ENCODE measurements at places on chromosomes 5 and 9.

GRCh38 chr5:110963495-110963894 lies 108.0 kb upstream of the TSLP start:
- no peak for DNase-seq

DNA sequence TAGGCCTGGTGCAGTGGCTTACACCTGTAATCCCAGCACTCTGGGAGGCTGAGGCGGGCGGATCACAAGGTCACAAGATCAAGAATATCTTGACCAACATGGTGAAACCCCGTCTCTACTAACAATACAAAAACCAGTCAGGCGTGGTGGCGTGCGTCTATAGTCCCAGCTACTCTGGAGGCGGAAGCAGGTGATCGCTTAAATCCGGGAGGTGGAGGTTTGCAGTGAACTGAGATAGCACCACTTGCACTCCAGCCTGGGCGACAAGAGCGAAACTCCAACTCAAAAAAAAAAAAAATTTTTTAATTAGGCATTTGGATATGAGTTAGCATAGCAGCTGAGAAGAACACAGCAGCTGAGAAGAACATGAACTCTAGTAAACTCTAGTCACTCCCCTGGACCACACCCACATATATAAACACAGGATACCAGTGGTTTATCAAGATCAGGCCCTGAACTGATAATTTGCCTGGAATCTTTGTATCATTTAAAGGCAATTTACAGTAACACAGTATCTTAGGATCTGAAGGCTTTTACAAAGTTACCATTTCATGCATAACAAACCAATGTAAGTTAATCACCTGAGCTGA lies 4.6 kb upstream of the UGCG start:
- DNase-seq: no peak

- no peak for DNase-seq
Measured at GRCh38 chr5:172453206-172453985, 929 bp downstream of the SH3PXD2B start.

DNA sequence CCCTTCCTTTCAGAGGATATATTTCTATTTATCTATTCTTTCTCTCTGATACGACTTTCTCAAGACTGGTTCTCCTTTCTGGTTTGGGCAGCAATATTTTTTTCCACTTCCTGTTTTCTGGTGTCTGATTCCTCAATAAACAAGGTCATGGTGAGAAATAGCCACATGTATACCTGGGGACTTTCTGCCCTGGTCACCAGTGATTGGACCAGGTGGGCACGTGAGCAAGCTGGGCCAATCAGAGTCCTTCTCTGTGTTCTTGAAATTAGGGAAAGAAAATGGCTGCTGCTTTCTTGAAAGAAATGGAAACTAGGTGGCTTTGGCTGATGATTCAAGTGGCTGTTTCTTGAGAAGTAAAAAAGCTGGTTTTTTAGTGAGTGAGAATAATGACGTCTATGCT lies 18.4 kb upstream of the GSN start:
- DNase-seq: no peak

GRCh38 chr9:87535817-87536539 lies 38.3 kb downstream of the DAPK1 start:
- no peak for DNase-seq

DNA sequence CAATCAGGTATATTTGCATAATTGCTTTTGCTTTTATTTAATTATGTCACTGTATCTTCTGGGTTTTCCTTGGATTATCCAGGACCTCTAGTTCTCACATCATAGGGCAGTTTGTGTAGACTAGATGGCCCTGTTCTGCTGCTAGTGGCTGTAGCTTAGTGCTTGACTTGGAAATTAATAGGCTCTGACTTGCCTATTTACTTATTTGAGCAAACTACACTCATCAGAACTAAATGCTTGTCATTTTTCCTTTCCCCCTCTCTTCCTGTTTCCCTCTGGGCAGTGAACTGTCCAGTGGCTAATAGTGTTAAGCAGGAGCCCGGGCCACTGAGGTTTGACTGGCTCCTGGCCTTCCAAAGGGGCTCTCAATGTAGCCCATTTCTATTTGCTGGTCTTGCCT lies 135.7 kb downstream of the MAN2A1 start:
- no peak for DNase-seq

- DNase-seq: no peak
Measured at GRCh38 chr9:12503606-12504122, 189.5 kb upstream of the TYRP1 start.

Measured in activated CD8-positive, alpha-beta memory T cell treated with anti-CD3 and anti-CD28 coated beads for 1 hour (primary cell).